ENCODE measurements at places on chromosomes 16 and 17.

DNA sequence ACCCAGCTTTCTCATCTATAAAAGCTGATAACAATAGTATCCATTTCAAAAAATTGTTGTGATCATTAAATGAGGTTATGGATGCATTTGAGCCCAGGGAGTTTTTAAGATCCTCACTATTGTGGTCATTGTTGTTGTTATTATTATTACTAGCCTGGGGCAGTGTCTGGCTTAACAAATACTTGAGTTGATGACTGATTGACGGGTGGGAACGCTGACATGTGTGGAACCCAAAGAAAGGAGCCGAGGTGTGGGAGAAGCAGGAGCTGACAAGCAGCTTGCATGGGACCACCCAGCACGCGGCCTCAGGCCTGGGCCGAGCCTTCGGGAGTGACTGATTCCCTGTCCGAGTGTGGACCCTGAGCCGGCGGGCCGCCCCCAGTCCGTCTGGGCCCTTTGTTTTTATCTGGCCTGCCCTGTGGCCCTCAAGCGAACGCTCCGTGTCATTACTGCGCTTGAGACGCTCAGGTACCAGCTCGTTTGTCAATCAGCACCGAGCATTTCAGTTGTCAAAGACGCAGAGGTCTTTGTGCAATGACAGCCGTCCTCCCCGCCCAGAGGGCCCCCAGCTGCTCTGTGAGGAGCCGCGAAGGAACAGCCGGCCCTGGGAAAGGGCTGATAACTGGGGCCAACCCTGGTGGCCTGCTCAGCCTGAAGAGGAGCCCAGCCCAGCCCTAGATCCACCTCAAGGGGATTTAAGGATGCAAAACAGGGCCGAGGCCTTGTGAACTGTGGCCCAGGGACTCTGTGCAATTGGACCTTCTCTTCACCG lies 132.9 kb upstream of the FOXF1 start:
- no peak for DNase-seq

DNA sequence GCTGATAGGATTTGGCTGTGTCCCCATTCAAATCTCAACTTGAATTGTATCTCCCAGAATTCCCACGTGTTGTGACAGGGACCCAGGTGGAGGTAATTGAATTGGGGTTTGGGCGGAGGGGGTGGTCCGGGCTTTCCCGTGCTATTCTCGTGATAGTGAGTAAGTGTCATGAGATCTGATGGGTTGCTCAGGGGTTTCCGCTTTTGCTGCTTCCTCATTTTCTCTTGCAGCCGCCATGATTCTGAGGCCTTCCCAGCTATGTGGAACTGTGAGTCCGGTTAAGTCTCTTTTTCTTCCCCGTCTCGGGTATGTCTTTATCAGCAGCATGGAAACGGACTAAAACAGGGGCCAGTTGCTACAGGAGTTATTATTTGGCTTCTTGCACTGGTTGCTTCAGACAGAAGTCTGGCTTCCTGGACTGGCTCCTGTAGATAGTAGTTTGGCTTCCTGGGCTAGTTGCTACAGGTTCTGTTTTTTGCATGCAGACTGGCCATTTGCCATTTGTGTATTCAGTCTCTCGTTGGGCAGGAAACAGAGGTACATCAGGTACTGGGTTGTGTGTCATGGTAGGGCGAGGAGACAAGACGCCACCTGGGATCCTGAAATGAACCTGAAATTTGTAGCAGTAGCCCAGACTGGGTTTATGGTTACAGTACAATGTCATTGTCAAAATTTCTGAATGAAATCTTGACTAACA lies 32.6 kb downstream of the CNTNAP4 start:
- no peak for DNase-seq

GRCh38 chr17:68353111-68353521 lies 61.8 kb downstream of the ARSG start:
- DNase-seq = no peak

DNA sequence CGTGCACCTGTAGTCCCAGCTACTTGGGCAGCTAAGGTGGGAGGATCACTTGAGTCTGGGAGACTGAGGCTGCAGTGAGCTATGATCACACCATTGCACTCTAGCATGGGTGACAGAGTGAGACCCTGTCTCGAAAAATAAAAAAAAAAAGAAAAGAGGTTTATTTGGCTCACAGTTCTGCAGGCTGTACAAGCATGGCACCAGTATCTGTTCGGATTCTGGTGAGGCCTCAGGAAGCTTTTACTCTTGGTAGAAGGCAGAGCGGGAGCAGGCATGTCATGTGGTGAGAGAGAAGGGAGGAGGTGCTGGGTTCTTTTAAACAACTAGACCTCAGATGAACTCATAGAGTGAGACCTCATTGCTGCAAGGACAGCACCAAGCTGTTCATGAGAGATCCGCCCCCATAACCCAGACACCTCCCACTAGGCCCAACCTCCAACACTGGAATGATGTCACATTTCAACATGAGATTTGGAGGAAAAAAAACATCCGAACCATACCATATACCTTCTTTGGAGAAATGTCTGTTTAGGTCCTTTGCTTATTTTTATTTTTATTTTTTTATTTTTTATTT lies 10.3 kb upstream of the RMI2 start:
- DNase-seq = no peak

GRCh38 chr17:75590314-75590761 lies 2.7 kb downstream of the MYO15B start:
- no peak for DNase-seq

GRCh38 chr17:61490540-61490975 lies 38.3 kb downstream of the TBX4 start:
- no peak for DNase-seq

GRCh38 chr17:63934183-63935112 lies 2.3 kb upstream of the CD79B start:
- no peak for DNase-seq

DNA sequence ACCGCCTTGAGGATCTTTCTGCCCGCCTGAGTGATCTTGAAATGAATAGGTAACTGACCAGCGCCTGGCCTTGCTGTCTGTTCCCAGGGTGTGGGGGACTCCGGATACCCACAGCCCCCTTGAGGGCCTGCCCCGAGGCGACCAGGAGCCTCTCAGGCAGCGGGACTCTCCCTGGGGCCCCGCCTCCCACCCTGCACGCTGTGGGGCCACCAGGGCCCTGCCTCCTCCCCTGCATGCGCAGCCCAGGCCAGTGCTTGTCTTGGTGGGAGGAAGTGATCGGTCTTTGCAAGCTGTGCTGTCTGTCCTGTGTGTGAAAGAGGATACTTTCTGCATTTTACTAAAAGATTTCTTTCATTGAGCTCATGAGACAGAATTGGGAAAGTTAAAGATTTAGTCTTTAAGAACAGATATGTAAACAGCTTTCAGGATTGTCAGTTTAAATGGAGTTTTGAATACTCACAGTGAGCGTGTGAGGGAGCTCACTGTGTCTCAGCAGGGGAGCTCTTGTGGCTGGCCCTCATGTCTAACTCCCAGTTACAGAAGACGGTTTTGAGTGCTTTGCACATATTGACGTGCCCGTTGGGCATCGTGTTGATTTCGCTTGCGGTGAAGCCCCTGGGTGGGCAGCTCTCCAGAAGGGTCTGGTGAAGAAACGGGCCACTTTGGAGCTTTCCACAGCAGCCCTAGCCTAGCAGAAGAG lies 36.1 kb upstream of the CAPN15 start:
- no peak for DNase-seq

- no peak for DNase-seq
Measured at GRCh38 chr17:48002266-48002915, 31.5 kb downstream of the CDK5RAP3 start.

- DNase-seq = no peak
Measured at GRCh38 chr17:4467287-4467686, 31.4 kb upstream of the SPNS2 start.

DNA sequence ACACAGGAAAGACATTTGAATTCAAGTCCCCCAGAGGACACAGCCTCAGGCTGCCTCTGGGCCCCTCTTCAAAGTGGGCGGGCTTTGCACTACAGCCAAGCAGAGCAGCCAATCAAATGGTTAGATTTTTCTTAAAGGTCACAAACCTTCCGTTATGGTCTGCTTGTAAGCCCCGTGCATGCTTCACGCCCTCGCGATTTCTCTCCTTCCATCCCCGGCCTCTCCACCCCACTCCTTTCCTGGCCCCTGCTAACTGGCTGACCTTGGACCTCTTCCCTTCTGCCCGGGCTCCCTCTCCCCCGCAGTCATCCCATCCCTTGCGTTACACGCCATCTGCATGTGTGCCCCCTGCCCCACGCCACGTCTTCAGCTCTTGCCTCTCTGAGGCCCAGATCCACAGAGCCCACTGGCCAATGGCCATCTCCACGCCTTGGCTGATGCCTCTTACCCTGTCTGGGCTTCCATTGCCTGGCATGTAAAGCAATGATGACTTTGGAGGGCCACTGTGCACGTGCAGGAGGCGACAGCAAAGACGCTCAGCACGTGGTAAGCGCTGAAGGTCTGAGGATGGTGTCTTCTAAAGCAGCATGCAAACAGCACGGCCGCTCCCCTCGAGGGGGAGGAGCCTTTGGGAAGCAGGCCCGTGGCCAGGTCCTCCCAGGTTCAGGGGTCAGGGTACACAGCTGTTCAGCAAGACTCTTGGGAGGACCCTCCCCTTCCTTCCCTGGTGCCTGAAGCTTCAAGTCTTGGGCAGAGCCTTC lies 86.8 kb downstream of the ZDHHC7 start:
- no peak for DNase-seq

DNA sequence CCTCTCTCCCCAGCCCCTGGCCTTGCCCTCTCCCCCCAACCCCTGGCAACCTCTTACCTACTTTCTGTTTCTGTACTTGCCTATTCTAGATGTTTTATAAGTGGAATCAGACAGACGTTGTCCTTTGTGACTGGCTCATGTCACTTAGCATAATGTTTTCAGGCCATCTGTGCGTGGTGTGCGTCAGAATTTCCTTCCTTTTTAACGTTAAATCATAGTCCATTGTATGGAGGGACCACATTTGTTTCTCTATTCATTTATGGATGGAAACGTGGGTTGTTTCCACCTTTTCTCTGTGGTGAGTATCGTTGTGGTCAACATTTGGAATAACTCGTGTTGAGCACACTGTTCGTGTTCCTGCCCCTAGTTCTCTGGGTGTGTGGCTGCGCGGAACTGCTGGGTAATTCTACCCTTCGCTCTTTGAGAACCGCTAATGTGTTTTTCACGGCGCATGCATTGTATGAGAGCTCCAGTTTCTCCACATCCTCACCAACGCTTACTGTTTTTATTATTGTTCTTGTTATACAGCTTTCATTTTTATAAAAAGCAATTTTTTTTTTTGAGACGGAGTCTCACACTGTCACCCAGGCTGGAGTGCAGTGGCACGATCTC lies 26.3 kb downstream of the ACTG1 start:
- DNase-seq = no peak

DNA sequence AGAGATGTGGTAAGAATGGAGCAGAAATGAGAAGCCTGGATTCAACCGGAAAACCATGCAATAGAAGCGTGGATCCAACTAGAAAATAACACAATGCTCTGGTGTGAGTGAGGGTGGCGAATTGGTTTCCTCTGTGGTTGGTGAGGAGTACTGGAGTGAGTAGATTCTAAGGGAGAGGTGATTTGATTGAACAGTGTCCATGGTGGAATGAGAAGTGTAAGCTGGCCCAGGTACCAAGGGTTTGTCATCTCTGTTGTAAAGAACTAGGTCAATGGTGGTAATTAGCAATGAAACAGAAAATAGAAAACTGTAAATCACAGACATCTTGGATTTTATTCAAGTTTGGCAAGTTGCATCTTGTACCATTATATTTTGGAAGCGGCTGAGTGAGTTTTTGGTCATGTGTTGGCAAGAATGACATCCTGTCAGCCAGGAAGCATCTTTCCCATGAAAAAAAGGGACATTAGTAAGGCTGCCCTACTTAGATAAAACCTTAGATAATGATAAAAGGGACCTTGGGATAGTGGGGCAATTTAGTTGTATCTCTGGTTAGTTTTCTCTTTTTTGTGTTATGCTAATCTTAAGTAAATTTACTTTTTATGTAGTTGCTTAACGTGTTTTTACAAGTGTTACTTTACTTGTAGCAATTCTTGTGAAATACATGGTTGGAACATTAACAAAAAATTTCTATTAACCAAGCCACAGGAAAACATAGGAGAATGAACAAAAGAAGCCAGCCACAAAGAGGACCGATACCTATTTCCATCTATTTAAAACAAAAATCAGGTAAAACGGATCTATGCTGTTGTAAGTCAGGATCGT lies 20.9 kb downstream of the HSD17B2 start:
- no peak for DNase-seq

GRCh38 chr17:29151567-29151966 lies 28.6 kb downstream of the MYO18A start:
- DNase-seq = no peak

GRCh38 chr16:15553313-15554088 lies 89.5 kb downstream of the MARF1 start:
- DNase-seq = no peak

GRCh38 chr16:88065747-88066142 lies 114.5 kb downstream of the BANP start:
- DNase-seq = no peak

GRCh38 chr17:7823581-7824001 lies 10.4 kb upstream of the KDM6B start:
- DNase-seq = no peak

- DNase-seq = no peak
Measured at GRCh38 chr17:55440391-55440790, 18.8 kb upstream of the MMD start.

GRCh38 chr16:52411011-52411410 lies 135.9 kb downstream of the TOX3 start:
- no peak for DNase-seq

DNA sequence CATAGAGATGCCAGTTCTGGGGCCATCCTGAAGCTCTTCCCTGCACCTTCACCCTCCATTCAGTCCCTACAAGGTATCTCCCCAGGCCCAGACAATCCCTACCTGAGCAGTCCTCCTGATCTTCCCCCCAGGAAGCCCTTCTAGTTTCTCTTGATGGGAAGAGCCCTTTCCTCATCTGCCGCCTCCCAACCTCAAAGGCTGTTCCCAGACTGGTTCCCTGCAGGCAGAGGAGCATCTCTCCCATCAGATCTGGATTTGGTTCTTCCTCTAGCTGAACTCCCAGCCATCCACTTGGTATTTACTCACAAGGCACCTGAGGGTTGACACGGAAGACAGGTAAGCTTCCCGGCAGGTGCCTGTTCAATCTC lies 24.6 kb upstream of the PHB1 start:
- DNase-seq = no peak

GRCh38 chr17:1490643-1491442 lies 1.6 kb downstream of the MYO1C start:
- no peak for DNase-seq

DNA sequence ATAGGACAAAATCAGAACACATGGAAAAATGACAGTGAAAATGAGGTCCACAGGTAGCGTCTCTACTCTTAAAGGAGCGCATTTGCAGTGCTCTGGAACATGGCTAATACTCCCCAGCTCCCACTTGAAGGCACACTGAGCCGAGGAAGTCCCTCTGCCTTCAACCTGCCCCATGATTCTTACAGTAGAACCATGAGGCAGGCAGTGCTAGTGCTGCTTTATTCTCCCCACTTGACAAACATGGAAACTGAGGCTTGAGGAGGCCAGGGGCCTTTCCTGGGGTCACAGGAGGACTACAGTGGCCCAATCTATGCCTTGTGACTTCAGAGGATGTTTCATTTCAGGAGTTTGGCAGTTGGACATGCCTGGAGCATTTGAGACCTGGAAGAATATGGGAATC lies 244.1 kb upstream of the MAF start:
- DNase-seq = no peak

- no peak for DNase-seq
Measured at GRCh38 chr16:86436466-86437185, 73.7 kb upstream of the FOXF1 start.
